ENCODE measurements at places on chromosomes 3 and 15.

DNA sequence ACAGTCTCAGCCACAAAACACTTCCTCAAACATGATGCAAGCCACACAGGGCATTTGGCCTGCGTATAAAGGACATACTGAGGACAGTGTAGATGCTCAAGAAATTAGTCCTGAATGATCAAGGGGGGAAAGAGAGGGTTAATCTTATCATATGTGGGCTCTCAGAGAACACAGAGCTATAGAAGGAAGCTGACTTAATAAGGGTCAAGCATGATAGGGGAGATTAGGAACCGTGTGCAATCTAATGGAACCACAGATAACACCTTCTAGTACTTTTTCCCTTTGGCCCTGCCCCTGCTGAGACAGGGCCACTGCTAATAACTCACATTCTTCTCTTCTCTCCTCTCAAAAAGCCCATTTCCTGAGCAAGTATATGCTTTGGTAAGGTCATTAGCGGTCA, 114.1 kb upstream of the ADAMTS9 start:
- no peak for DNase-seq

GRCh38 chr3:120931593-120931992, 23.6 kb downstream of the STXBP5L start:
- DNase-seq, result no peak

DNA sequence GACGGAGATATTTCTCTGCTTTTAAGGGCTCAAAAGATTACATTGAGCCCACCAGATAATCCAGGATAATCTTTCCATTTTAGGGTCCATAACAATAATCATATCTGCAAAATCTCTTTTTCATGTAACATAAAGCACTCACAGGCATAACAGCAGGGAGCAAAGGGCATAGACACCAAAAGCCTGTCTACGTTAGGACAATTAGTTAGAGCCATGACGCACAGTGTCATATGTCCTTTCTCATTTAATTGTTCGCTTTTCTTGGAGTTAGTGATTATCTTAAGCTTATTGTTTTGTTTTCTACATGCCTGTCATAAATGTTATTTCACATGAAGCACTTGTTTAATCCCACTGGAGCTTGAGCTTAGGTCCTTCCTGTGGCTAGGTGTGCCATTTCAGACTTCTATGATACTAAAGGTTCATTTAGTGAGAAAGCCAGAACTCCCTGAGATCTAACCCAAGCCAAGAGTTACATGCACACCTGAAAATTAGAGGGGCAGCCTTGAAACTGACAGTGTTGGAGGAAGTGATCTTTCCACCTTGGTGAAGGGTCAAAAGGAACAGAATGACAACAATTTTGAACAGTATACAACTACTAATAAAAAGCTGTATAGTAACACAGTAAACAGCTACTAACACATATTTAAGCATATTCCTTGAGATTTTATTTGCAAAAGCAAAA, 11.7 kb upstream of the HHATL start:
- DNase-seq, result no peak

- no peak for DNase-seq
These were observed 18.7 kb downstream of the ARL8B start for GRCh38 chr3:5140839-5141238.

DNA sequence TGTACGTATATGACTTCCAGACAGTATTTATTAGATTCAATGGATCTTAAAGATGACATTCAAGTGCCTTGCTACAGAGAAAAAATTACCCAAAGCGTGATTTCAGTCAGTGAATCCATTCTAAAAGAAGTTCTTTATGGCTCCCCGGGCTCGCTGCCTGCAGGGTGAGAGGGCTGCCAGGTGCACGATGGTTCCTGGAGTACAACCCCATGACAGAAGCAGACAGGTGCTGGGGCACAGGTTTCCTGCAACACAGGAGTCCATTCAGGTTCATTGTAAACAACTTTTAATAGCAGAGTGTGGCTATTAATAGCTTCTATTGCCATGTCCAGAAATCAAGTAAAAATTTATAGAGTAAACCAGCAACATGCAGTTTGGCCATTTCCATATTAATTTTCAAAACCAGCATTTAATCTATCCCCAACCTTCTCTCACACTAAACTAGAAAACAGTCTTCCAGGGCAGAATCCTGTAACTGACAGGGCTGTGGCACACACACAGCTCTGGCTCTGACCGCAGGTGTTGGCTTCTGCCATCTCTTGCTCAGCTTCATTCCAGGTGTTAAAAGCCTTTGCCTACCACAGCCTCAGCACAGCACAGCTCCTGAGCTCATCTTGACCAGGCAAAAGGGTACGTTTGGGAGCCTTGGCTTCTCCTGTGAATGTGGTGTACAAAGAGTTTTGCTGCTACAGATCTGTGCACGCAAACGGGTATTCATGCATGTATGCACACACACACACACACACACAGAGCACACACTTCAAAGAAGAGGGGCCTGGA, 185.9 kb downstream of the MEX3B start:
- DNase-seq, result no peak

DNA sequence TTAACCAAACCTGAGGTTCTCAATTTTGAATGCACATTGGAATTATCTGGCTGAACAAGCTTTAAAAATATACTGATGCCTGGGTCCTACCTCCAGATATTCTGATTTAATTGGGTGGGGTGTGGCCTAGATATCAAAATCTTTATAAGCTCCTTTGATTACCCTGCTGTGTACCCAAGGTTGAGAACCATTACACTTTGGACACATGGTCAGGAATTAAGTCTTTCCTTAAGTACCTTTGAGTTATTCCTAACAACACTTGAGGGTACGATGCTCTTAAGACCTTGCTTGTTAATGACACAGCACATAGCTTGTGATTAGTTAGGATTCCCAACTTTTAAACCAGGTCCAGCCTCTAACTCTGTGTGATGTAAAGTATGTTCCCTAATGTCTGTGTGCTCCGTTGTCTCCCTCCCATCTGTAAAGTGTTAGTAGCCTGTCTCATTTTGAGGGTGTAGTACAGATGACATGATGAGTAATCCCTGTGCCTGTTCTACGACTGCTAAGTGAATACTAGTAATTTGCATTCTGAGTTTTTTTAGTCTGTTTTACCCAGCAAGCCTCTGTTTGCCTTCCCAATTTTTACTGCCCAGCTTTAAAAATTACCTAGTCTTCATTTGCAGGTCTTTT, 154.9 kb downstream of the KLHL25 start:
- no peak for DNase-seq

DNA sequence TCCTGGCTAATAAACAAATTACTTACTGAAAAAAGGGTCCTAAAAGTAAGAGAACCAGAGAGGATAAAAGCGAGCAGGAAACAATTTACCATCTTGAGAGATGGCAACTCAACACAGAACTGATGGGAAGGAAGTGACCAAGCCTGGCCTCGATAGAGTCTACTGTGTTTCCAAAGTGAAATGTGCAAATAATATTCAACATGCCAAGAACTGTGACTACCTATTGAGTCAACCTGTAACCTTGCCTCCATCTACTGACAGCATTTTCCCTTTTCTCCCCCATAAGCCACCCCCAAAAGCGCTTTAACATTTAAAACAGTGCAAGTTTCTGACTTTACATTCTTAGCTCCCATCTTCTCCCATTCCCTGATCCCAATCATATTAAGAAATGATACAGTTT, 75.4 kb upstream of the PSMD6 start:
- no peak for DNase-seq

GRCh38 chr3:33146791-33147445, 33.1 kb downstream of the CRTAP start:
- DNase-seq, result no peak
